ENCODE measurements at places on chromosomes 6 and 20. TPM values are rescaled to one million over a fixed set of nuclear protein-coding genes. Genes with fewer than 3 reads are reported as not detected.

Gene NR2E1
- total RNA-seq, result not detected

Gene TNXB
- 10.5 TPM for total RNA-seq

Gene VWA7
- total RNA-seq, result 3.7 TPM

Gene HLA-DQA1
- total RNA-seq, result 31.2 TPM

Gene ARMH2
- not detected for total RNA-seq

Gene SLC35D3
- not detected for total RNA-seq
